ENCODE measurements at places on chromosomes 13 and 19.

GRCh38 chr13:83752141-83752540 is 130.1 kb downstream of the SLITRK1 start:
- no peak for DNase-seq

- no peak for DNase-seq
Measured at GRCh38 chr19:17860993-17861360, 1.3 kb downstream of the RPL18A start.

- DNase-seq, result no peak
Measured at GRCh38 chr19:52331757-52332156, 4.3 kb upstream of the ZNF610 start.

DNA sequence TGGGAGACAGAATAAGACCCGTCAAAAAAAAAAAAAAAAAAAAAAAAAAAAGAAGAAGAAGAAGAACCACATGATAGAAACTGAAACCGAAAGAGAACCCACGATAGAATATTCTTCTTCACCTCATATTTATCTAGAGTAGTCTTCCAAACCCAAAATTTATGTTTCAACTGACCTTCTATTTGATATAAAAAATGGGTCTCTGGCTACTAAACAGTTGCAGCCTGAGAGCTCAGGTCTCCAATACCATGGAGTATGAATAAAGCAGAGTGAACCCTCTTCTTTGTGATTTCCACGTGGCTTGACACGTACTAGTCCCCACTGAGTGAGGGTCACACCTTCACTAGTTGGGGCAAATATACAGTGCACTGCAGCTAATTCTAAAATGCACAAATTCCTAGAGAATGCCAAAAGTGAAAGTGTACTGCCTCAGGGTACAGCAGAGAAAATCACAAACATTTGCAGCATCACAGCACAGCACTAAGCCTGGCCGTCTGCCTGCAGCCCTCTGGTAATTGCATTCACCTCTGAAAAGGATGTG is 30.8 kb upstream of the RFC3 start:
- DNase-seq, result no peak

DNA sequence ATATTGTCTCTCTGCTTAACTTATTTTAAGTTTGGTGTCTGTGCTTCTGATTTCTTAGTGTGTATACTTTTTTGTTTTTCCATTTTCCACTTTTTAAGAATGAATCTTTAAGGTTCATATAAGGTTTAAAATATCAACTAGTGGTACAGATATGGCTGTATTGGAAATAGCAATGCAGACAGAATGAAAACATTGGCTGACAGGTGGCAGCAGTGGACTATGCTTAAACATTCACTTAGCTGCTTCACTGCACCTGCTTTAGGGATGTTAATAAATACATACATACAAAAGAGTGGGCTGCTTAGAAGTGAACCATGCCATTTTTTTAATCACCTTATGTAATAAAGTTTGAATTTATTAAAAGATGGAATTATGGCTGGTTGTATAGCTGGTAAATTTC is 27.3 kb downstream of the TM9SF2 start:
- DNase-seq, result no peak

GRCh38 chr13:45276913-45277312 is 64.1 kb downstream of the TPT1 start:
- no peak for DNase-seq

DNA sequence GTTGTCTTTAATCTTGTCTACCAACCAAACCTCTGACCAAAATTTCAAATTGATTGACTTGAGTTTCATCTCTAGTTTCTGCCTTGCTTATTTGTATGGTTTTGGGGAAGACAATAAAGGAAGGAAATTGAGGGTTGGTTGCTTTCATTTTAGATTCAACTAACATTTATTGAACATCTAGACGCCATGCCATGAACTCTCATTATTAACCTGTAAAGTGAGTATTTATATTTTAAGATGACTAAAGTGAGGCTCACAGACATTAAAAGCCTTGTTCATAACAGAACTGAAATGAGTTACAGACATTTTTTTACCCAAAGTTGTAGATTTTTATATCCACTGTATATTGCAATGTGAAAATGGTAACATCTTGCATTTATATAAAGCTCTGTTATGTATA is 239.3 kb downstream of the LMO7 start:
- no peak for DNase-seq

GRCh38 chr19:8352134-8352827 is 9.2 kb upstream of the KANK3 start:
- peak; percentile 46 for DNase-seq

- DNase-seq, result peak; percentile 81
Measured at GRCh38 chr19:13277104-13277809, 127.0 kb downstream of the IER2 start.

DNA sequence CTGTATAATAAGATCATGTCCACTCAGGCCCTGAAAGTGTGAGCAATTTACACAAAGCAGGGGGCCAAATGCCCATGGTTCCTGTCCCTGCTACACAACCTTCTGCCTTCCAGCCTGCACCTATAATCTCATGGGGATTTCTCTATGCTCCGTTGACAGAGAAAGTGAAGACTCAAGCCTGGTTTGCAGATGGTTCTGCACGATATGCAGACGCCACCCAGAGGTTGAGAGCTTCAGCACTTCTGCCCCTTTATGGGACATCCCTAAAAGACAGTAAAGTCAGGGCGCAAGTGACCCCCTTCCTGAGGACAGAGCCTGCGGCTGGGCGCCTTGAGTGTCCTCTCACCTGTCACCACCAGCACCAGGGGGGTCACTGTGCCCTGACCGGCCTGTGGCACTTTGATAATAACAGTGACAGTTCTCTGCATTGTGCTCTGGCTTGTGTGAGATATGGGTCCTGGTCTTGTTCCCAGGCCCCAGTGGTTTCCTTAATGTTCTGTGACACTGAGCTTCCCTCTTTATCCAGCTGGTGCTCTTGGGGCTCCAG is 15.1 kb downstream of the LILRA5 start:
- no peak for DNase-seq

GRCh38 chr13:52454820-52455676 is at the start of gene CKAP2:
Gene CKAP2, plus strand, starts transcription at chr13:52455478. Its CDS starts 79 bp downstream, at chr13:52455557.
- DNase-seq, result peak; percentile 93

DNA sequence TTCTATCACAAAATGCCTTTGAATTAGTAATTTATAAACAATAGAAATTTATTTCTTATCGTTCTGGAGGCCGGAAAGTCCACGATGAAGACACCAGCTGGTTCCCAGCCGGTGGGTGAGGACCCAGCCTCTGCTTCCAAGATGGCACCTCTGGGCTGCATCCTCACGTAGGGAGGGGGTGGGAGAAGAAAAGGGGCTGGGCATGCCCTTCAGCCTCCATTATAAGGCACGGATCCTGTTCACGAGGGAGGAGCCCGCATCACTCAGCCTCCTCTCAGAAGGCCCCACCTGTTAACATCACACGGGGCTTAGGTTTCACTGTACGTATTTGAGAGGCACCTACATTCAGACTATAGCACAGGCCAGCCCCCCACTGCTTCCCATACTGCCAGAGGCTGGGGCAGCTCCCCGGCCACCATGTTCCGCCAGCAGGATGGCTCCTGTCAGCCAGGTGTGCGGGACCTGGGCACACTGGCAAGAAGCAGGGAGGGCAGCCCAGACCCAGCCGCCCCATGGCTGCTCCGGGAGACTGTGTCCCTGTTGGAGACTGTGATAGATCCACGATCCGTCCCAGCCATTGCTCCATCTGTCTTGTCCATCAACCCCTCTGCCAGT is 131.6 kb downstream of the SOX1 start:
- DNase-seq, result no peak

DNA sequence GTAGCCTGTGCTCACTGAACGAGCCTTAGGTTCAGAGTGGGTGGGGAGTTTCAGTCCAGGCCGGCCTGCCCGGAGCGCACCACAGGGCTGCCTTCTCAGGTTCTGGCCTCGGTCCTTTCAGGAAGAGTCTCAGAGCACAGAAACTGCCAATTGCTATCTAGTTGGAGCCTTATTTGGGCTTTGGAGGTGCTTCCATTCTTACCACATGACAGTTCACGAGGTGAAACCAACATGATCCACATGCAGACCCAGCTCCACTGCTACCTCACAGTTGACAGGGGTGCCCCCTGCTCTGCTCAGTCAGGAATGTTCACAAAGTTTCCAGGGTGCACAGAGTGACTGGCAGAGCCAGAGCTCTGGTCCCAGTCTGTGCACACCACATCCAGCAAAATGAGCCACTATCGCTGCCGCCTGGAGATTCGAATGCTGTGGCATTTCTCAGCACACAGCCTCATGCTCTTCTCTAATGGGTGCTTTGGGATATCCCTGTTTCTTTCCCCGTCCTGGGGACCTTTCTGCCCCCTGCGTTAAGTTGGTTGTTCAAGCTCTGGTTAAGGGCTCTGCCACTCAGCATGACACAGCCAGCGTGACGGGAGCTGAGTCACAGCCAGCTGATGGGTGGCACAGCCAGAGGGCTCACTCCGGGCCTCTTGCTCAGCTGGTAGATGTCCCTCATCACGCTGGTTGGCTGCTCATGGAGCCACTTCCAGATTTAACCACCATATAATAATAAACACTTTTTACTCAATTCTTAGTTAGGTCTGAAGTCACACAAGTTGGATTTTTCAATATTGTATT is 7.5 kb upstream of the SACS start:
- DNase-seq, result no peak

DNA sequence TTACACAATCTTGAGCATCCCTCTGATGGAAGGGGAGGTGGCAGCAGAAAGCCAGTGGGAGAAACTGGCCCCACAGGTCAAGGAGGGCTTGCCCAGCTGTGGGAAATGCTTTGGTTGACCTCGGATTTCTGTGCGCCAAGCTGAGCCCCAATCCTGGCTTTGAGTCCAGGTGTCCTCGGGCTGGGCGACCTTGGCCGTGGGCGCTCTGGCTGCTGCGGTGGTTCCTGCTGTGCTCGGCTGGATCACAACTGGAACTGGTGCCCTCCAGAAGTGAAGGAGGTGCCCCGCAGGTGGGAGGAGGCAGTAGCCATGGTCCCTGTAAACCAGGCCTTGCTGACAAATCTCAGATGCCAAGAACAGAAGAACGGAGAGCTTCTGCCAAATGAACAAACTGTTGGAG is 56.4 kb downstream of the ZNF676 start:
- no peak for DNase-seq

GRCh38 chr13:21673539-21673788 is 2.6 kb downstream of the FGF9 start:
- no peak for DNase-seq

GRCh38 chr13:91058066-91058465 is 289.4 kb upstream of the MIR17HG start:
- DNase-seq, result no peak

Data from natural killer cell treated with Interleukin-12 subunit alpha and Interleukin-12 subunit beta and Interleukin-15 and Interleukin-18, amount 100 ng/mL, for 72 hours (primary cell).